HT-29 (cell line): ENCODE measurements at places on chromosomes 16 and 17. TPM values are rescaled to one million over a fixed set of nuclear protein-coding genes. Genes with fewer than 3 reads are reported as not detected.
A peak's percentile ranks its signal among the peaks of the same experiment; 100 is the strongest.

MSLN gene
- total RNA-seq = 3.9 and 8.3 TPM in 2 replicates

MT3 gene
- total RNA-seq = 3.5 TPM in 1 of 2 replicates, not detected in the other

CLEC3A gene
- 64.6 and 71.2 TPM in 2 replicates for total RNA-seq

CIITA gene
- total RNA-seq = not detected in 2 replicates

KRT12 gene
- total RNA-seq = 0.33 and 0.39 TPM in 2 replicates

TMEM88 gene
- total RNA-seq = 0.43 and 0.50 TPM in 2 replicates

ADORA2B gene
- total RNA-seq = 5.3 and 8.2 TPM in 2 replicates

ACSM2A gene
- not detected in 2 replicates for total RNA-seq

KRT24 gene
- total RNA-seq = not detected in 2 replicates

HS3ST2 gene
- total RNA-seq = not detected in 2 replicates

KRT27 gene
- not detected in 2 replicates for total RNA-seq

EFNB3 gene
- total RNA-seq = not detected in 2 replicates

CRHR1 gene
- total RNA-seq = not detected in 2 replicates

FA2H gene
- 23.0 and 29.5 TPM in 2 replicates for total RNA-seq

CD300E gene
- total RNA-seq = not detected in 2 replicates

- no peak for DNase-seq
Measured at GRCh38 chr16:89864527-89864820, 8.9 kb upstream of the TCF25 start.

GRCh38 chr16:26070302-26071100 is 378.7 kb downstream of the HS3ST4 start:
- DNase-seq = no peak

DNA sequence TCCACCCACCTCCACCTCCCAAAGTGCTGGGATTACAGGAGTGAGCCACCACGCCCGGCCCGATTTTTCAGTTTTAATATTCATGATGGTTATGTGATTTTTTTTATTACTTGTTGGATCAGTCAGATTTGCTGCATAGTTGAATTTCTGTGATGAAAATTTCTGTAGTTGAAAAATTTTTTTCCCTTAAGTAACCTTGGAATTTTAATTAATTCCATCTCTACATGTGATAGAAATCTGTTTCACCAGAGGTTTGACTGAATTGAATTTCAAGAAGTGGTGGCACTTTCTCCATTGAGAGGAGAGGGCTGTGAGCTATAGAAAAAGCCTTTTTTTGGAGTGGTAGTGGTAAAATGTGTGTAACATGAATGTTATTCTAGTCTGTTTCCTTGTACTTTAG is 24.7 kb downstream of the WIPF2 start:
- no peak for DNase-seq

GRCh38 chr16:68893710-68894705 is 50.7 kb downstream of the TANGO6 start:
- DNase-seq = peak; percentile 48

DNA sequence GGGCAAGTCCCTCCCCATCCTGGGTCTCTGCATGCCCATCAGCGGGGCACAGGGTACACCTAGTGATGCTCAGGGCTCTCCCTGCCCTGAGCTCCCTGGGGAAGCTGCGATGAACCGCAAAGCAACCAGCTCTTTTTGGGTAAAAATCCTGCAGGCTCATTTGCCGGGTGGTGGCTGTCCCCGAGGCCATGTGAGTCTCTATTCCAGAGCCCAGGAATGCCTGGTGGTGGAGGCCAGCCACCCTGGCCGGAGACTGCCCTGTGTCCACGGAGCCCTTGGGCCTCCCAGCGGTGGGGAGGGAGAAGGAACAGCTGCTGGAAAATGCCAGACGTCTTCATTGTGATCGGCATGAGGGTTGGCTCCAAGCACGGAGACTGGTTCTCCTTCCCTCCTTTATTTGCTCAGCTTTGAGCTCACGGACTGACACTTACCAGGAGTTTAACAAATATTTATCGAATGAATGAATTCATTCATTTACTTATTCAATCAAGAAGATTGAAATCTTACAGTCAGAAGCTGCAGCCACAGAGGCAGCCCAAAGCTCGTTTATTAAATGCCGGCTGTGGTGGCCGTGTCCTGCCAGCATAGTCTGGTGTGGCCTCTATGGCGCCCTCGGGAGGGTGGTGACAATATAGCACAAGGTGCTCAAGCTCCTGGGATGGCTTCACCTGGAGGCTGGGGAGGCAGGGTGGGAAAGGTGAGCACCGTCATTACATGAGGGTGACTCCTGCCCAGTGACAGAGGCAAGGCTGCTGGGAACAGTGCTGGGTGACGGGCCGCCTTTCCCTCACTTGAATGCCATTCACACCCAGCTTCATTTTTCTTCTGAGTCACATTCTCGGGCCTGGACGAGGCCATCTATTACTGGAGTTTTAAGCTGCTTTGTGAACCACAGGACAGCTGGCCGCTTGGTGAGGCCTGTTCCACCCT is 31.1 kb upstream of the JPH3 start:
- peak; percentile 61 for DNase-seq

- no peak for DNase-seq
Measured at GRCh38 chr16:70254180-70254964, 2.6 kb upstream of the EXOSC6 start.

DNA sequence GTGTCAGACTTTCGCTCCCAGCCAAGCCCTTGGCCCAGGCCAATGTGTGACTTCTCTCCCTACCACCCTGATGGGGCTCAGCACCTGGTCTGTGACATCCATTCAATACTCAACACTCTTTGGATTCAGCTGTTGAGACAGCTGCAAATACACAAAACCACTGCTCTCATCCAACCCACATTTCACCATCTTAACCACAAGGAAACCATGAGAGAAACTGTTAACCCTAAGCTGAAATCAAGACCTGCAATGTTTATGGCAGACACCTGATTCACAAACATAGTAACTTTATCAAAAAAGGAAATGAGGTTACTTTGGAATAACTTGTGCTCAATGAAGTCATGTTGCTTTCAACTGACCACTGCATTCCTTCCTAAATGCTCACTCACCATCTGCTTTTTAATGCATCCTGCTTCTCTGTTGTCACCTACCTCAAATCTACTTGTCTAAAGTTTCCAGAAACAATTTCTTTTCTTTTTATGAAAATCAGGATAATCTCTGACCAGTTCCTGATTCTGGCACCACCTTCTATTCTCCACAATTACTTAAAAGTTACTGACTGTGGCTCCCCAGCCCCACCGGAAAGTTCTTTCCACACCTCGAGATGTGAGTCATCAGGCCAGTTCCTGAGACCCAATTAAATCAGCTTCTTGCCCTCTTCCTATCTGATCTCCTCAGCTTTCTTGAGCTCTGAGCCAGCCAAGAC is 88.2 kb downstream of the NOG start:
- DNase-seq = no peak

GRCh38 chr17:43717913-43718312 is 40.7 kb downstream of the SOST start:
- no peak for DNase-seq

- no peak for DNase-seq
Measured at GRCh38 chr16:85027958-85028684, 526 bp downstream of the KIAA0513 start.

- peak; percentile 33 for DNase-seq
Measured at GRCh38 chr17:73228748-73229236, 32.9 kb downstream of the CPSF4L start.

- DNase-seq = no peak
Measured at GRCh38 chr17:62805234-62805633, 2.9 kb downstream of the MARCHF10 start.

DNA sequence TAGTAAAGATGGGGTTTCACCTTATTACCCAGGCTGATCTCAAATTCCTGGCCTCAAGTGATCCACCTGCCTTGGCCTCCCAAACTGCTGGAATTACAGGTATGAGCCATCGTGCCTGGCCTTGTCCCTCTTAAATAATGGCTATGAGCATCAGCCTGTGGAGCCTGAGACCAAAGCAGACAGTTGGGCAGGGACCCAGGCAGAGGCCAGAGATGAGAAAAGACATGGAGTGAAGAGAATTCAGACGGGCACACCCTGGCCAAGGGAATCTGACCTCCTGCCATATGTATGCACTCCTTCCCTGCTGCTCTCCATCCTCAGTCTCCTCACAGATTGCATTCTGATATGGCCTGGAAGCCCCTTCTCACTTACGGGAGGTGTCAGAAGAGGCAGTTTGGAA is 98.4 kb upstream of the DNAH9 start:
- no peak for DNase-seq

- no peak for DNase-seq
Measured at GRCh38 chr16:67881621-67882161, 3.0 kb upstream of the NRN1L start.

GRCh38 chr16:56262148-56262547 is 70.9 kb downstream of the GNAO1 start:
- DNase-seq = no peak

- DNase-seq = no peak
Measured at GRCh38 chr16:84833144-84833500, 13.3 kb downstream of the CRISPLD2 start.

DNA sequence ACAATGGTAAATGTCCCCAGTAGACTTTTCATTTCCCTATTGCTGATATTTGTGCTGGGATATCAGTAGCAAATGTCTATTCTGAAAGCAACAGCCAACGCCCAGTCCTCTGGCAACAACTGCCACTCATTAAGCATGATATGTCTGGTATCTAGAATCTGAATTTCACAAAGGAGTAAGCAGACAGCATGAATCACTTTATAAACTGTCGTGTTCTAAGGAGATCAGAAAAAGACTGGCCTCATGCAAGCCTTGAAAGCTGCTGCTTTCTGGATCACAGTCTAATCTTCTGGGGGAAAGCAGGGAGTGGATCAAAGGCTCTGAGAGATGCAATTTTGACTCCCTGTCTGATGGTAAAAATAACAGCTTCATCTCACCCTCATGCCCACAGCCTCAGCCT is 153.1 kb upstream of the NOG start:
- no peak for DNase-seq

DNA sequence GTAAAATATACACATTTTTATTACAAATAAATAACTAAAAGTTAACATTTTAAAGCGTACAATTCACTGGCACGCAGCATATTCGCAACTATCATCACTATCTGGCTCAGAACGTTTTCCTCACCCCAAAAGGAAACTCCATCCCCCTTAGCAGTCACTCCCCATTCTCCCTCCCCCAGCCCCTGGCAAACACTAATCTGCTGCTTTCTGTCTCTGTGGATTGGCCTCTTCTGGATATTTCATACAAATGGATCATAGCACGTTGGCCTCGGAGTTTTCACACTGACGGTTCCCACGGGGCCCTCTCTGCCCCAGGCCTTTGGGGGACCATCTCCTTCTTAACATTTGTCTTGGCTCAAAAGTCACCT is 64.6 kb downstream of the RTN4RL1 start:
- DNase-seq = no peak

- DNase-seq = no peak
Measured at GRCh38 chr17:19579867-19580565, 46.4 kb downstream of the SLC47A1 start.

GRCh38 chr16:31365131-31365865 is 10.3 kb downstream of the ITGAX start:
- DNase-seq = no peak

DNA sequence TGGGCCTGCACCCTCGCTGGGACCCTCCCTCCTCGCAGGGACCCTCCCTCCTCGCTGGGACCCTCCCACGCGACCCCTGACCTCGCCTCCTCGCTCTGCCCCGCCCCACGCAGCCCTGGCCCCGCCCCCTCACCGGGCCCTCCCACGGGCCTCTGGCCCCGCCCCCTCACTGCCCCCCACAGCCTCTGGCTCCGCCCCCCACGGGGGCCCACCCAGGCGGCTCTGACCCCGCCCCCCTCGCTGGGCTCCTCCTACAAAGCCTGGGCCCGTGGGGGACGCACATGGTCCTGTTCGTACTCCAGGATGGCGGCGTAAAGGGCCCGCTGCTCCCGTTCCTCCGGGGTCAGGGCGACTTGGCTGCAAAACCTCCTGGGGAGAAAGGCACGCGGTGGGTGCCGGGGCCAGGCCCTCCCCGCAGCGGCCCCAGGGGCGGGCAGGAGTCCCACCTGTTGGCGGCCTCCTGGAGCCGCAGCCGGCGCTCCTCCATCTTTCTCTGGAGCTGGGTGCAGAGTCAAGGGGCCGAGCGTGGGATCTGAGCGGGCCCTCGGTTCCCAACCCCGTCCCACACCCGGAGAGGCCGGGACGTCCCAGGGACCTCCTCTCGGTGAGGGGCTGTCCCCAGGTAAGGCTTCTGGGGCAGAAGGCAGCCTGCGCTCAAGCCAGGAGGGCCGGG is 9.0 kb downstream of the VPS9D1 start:
- DNase-seq = peak; percentile 75

DNA sequence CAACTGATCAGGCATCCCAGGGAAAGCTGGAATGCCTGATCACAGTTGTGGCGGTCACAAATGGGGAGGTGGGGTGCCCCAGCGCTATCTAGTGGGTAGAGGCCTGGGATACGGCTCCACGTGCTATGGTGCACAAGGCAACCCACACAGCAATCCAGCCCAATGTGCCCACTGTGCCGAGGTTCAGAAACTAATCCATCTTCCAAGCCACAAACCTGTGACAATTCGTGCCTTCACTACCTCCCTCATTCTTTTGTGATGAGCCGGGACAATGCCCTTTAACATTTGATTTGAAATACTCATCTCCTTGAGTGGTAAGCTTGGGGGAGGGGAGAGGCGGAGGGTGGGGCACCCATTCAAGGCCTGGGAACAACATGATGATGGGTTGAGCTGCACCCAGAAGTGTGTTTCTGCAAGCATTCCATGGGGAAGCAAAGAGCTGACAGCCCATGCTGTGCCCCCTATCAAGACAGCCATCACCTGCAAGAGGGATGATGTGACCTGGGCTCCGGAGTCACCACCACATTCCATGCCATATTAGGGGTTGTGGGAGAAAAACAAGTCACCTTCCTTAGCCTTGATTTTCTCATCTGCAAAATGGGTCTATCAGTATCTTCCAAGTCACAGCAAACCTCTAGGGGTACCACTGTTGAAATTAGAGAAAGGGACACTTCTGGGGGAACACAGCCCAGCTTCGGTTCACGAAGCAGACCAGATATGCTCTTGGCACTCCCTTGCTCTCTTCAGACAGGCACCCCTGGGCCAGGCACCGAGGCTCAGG is 3.7 kb downstream of the ELOB start:
- DNase-seq = no peak

DNA sequence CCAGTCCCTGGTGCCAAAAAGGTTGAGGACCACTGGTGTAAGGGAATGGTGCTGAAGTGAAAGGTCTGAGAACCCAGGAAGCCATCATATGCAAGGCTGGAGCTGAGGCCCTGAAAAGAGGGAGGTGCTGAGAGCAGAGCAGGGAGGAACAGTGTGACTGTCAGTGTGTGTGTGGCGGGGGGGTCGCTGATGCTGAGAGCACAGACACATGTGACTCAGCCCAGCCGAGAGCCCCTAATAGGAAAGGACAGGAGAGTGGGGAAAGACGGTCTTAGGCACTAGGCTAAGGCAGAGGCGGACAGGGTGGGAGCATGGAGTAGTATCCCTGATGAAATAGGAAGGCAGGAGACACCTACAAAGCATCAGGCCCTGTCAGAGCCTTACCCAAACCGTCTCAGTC is 1.2 kb downstream of the B9D1 start:
- no peak for DNase-seq

- no peak for DNase-seq
Measured at GRCh38 chr17:31390748-31391495, 553 bp upstream of the RAB11FIP4 start.

- no peak for DNase-seq
Measured at GRCh38 chr17:76781056-76781982, 43.4 kb downstream of the MFSD11 start.

GRCh38 chr16:81633680-81634379 is 145.3 kb upstream of the PLCG2 start:
- no peak for DNase-seq
